ENCODE measurements at places on chromosomes 1 and 21. TPM values are rescaled to one million over a fixed set of nuclear protein-coding genes. Genes with fewer than 3 reads are reported as not detected.

CACHD1 gene
- 12.1 TPM for total RNA-seq

TFF2 gene
- not detected for total RNA-seq

GRCh38 chr21:38875694-38876492, 70.2 kb downstream of the ETS2 start:
- no peak for DNase-seq

- no peak for DNase-seq
Observed at GRCh38 chr1:47658161-47658920, 220.5 kb downstream of the FOXD2 start.

DNA sequence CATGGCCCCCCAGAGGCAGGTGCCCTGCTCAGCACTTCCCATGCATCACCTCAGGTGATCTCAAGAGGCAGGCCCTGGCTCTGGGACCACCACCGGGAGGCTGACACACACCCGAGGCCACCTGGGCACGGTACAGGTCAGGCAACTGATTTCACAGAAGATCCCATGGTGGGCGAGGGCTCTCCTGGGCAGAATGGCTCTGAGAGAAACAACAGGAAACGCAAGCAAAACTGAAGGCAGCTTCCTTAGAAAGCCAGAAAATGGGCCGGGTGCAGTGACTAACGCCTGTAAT, 11.4 kb upstream of the SKI start:
- DNase-seq, result no peak

GRCh38 chr1:100404821-100405220, 52.5 kb downstream of the CDC14A start:
- DNase-seq, result no peak
